Activated CD4-positive, alpha-beta T cell treated with anti-CD3 and anti-CD28 coated beads for 36 hours (primary cell): ENCODE measurements at places on chromosomes 2 and 18. TPM values are rescaled to one million over a fixed set of nuclear protein-coding genes. Genes with fewer than 3 reads are reported as not detected.

Gene ANXA4
- 24.8 TPM for total RNA-seq

Gene NPHP1
- 2.2 TPM for total RNA-seq

Gene SPATA3
- 1.1 TPM for total RNA-seq

Gene EXOC6B
- 9.0 TPM for total RNA-seq

Gene MC2R
- not detected for total RNA-seq

Gene EPB41L3
- total RNA-seq: 13.4 TPM

Gene NOL4
- not detected for total RNA-seq

Gene TUBA3E
- not detected for total RNA-seq

Gene PCARE
- not detected for total RNA-seq

DNA sequence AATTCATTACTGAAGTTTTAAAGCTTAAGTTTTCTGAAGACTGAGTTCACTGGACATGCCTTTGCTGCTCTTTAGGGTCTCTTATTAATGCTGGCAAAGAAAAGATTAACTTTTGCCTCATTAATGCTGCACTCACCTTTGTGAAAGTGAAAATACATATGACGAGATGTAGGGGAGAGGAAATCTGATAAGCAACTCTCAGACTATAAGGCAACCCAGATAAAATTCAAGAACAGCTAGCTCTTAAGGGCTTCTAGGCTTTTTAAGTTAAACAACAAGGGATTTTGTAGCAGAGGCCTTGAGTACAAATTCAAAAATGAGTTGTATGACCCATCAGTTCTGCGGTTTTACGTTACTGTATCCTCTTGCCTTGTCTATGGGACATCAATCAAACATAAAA lies 143.7 kb downstream of the USP34 start:
- no peak for DNase-seq

DNA sequence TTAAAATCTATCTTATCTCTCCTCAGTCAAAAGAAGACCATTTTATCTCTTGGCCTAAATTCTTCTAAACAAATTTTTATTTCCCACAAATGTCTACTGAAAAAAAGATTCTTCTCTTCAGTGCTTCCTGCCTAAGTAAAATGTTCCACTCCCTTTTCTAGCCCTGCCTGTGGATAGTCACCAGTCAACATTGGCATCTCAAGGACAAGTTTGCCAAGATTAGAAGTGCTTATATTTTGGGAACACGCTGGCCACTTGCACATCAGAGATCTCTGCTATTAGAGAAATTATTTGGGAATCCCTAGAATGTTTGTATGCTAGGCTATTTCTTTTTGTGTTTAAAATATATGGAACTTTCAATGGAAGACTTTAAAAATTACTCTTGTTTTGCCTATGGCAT lies 758.2 kb upstream of the CDH7 start:
- DNase-seq: no peak

GRCh38 chr18:22254088-22254487 lies 84.7 kb downstream of the GATA6 start:
- no peak for DNase-seq

DNA sequence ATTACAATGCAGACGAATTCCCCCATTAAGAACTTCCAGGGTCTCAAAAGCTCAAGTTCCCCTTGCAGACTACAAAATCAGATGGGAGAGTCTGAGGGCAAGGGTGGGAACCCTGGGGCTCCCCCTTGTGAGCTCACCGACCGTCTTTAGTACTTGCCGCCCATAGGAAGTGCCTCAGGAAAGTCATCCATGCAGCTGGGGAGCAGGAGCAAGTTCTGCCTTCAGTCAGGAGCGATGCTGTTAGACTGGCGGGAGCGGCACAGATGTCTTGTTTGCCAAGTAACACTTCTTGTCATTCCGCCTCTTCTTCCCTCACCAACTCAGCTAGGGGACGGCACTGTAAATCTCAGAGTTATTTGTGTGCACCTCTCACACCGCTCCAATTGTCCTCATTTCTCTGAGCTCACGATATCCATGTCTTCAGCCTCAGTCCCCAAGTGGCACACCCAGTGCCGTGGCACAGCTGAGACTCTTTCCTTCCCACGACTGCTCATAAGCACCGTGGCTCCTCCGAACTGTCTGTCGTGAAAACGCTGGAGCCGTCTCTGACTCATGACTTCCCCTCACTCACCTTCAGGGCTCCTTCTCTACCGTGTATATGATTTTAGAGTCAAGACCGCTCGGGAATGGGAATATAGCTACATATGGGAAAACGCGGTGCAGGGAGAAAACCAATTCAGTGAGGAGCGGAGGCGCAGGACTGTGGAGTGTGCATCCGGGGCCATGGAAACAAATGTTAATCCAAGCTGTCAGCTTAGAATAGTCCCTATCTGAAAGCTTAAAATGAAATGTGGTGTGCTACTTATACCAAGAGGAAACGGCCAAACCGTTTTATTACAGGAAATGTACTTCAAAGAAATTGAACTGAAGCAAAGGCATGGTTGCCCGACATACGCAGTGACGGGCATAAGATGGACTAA lies 34.0 kb downstream of the UXS1 start:
- peak; percentile 79 for DNase-seq

- DNase-seq: no peak
These were observed 34.7 kb upstream of the CD226 start for GRCh38 chr18:69982417-69982816.

GRCh38 chr18:48827291-48828193 lies 123.2 kb downstream of the SMAD7 start:
- DNase-seq: no peak

- no peak for DNase-seq
These were observed 23.2 kb downstream of the HJURP start for GRCh38 chr2:233831011-233831721.

- no peak for DNase-seq
These were observed 134.0 kb downstream of the DTNA start for GRCh38 chr18:34844072-34844471.

DNA sequence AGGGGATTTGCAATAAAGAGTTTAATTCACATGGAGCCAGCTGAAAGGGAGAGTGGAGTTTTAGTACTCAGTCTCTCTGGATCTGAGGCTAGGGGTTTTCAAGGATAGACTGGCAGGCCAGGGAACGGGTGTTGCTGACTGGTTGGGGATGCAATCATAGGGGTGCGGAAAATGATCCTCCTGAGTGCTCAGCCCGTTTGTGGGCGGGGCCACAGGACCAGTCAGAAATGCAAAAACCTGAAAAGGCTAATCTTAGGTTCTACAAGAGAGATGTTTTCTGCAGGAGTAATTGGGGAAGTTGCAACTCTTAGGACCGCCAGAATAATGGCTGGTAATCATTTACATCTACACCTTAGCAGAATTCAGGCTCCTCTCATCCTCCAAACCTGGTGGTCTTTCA lies 2.5 kb downstream of the NFU1 start:
- DNase-seq: no peak

- DNase-seq: peak; percentile 11
These were observed 126.6 kb downstream of the ZNF532 start for GRCh38 chr18:58991167-58991798.

DNA sequence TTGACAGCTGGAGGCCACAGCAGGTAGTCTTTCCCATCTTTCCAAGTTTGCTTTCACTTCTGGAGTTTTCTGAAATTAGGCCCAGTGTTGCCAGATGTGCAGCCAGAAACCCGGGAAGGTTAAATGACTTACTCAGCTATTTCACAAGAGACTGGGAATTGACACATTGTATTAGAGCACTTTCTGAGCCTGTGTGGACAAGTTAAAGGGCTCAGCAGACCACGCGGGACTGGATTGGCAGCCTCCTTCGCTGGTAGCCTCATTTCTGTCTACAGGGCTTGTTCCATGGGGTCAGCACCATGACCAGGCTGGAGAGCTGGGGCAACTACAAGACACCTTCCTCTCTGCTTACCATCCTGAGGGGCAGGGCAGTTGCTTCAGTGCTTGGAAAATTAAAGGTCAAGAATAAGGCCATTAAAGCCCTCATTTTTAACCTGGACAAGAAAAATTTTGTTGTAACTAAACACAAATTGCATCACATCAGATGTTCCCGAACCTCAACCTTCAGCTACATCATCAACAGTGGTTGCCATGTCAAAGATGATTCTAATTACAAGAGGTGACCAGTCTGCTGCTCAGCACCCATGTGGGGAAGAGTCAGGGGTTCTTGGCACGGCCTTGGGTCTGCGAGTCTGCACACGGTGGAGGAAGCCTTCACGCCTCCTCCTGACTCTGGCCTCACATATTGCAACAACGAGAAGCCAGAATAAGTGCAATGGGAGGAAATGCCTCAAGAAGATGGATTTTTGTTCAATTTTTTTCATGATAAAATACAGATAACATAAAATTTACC lies 279.5 kb upstream of the RAB6C start:
- DNase-seq: no peak

GRCh38 chr2:96760986-96761832 lies 507 bp downstream of the CNNM4 start:
- DNase-seq: peak; percentile 39

GRCh38 chr2:98560256-98560771 lies 48.0 kb downstream of the COA5 start:
- DNase-seq: no peak

- no peak for DNase-seq
These were observed 12.0 kb downstream of the ANKRD44 start for GRCh38 chr2:197298609-197299008.

DNA sequence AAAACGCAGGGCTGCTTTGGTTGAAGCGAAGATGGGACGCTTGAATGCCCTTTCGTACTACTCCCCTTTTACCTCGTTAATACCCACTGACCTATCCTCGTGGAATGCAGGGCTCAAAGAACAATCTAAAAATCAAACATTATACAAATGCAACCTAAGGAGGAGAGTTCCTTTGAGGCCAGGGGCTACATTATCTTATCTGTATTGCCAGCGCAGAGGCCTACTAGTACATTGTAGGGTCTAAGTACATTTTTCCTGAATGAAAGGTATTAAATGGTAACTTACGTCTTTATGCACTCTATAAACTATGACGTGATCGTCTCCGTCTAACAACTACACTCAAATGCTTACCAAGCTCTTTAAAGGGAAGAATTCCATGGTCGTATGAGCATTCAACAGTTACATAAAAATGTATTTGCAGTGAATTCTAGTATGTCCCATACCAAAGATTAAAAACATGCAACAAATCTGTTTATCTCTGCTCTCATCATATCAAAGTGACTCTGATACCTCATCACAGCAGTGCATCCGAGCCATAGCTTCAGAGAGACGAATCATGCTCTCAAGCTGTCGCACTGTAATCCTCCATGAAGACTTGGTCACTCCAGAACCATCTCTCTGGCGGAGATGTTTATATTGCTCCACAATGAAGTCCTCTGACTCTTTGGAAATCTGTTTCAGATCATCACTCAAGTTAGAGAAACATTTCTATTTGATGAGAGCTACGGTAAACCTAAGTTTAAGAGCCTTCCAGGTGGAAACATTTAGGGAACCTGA lies 14.1 kb upstream of the LCT start:
- no peak for DNase-seq

GRCh38 chr2:105809723-105810122 lies 65.0 kb downstream of the NCK2 start:
- DNase-seq: no peak

DNA sequence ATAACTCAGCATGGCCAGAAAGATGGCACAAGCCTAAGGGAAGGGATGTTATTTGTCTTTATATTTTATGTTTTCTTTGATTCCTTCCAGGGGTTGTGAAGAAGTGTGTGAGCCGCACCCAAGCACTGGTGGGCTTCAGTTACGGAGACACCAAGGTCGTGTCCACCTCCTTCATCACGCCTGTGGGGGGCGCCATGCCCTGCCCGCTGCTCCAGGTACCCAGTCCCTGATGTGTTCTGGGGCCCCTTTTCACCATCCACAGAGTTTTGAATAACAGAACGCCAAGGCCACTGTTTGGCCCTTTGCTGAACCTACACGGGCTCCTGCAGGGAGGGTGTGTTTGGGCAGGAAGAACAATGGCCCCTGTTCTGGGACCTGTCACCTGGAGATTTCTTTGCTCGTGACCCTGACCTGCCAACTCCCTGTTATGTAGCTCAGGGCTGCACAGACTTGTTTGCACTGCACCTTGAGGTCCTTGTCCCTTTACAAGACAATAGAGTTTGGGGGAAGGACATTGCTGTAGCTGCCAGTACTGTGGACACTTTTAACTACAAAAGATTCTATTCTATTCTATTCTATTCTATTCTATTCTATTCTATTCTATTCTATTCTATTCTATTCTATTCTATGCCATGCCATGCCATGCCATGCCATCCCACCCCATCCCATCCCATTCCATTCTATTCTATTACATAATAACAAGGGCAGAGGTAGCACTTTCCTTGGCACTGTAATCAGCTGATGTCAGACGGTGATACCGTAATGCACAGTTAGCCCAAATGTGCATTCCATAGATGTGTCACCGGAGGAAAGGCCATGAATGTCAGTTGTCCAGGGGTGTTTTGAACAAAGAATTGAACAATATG lies 48.2 kb upstream of the CNGA3 start:
- no peak for DNase-seq

DNA sequence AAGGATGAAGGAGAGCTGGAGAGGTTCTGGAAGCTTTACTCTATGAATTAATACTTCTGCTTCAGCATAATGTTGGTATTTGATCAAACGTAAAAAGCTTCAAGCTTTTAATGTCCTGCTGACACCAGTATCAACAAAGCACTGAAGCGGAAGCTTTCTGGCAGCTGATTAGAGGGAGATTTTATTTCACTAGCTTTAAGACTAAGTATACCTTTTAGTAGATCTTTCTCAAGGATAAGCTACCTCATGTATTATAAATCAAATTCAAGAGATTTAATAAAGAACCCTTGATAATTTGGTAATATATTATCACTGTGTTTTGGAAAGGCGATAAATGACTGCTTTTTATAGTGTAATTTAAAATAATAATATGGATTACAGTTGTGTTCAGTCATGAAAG lies 128.0 kb upstream of the CD302 start:
- DNase-seq: no peak

GRCh38 chr18:24016643-24017042 lies 2.1 kb downstream of the TTC39C start:
- no peak for DNase-seq

DNA sequence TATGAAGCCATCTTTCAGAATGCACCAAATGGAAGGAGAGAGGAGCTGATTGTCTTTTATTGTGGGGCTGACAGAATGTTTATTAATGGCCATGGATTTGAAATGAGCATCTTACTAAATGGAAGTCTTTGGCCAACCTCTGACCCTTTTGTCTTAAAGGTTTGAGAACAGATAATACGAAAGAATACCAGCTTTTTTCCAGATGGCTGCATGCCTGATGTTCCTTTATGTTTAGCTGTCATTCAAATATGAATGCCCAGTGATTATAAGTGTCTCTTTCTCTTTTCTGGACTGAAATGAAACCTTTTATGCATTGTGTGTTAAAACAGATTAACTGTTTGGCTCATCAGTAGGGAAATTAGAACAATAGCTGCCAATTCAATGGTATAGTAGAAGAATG lies 46.0 kb downstream of the PARD3B start:
- no peak for DNase-seq

- no peak for DNase-seq
These were observed 49.1 kb upstream of the ANKRD62 start for GRCh38 chr18:12044591-12044990.

GRCh38 chr2:43819491-43820163 lies 19.0 kb downstream of the ABCG5 start:
- no peak for DNase-seq
